Activated T-helper 1 cell treated with anti-CD3 and anti-CD28 coated beads, Interleukin-2, amount 50 U/mL, for 16 hours (primary cell): ENCODE measurements at places on chromosomes 12 and 14.

- no peak for DNase-seq
Measured at GRCh38 chr14:69432364-69432763, 33.9 kb downstream of the SLC39A9 start.

GRCh38 chr14:104146651-104147345 lies 8.4 kb downstream of the KIF26A start:
- no peak for DNase-seq

GRCh38 chr14:24868389-24868788 lies 181.6 kb downstream of the STXBP6 start:
- no peak for DNase-seq

- no peak for DNase-seq
Measured at GRCh38 chr14:49975276-49975675, 82.4 kb downstream of the ARF6 start.

DNA sequence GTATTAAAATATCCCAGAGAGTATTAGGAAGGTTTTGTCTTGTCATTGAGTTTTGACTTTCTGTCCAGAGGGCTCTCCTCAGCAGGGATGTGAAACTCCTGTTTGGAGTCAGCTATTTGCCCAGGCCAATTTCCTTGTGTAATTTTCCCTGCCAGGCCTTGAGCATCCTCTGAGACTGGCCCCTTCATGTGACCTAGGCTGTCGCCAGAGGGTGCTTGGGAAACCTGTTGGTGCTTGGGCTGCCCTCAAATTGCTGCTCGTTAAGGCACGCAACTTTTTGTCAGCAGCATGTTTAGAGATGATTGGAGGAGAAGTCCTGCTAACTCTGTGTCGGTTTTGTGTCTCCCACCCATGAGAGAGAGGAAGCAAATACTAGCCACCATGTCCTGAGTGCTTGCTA lies 39.1 kb downstream of the IQSEC3 start:
- no peak for DNase-seq

DNA sequence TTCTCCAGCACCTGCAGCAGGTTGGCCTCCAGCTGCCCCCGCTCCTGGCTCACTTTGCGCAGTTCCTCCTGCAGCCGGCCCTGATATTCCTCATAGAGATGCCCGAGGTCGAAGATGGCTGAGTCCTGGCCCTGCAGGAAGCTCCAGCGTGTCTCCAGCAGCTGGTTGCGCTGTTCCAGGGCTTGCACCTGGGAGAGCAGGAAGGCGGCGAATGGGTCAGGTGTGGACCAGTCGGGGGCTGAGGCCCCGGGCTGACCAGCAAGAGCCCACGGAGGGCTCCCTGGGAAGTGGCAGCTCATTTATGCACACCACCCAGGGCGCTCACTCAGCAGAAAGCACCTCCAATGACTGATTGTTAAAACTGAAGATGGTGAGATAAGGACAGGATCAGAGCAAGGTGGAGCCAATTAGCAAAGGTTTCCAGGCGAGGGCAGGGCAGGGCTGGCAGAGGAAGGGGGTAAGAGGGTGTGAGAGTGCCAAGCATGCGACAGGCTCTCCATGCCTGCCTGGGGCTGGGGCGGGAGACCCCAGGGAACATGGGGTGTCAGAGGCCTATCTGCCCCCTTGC lies 6.3 kb downstream of the KRT80 start:
- no peak for DNase-seq
